T follicular helper cell (primary cell): ENCODE measurements at places on chromosomes 6 and 20.

DNA sequence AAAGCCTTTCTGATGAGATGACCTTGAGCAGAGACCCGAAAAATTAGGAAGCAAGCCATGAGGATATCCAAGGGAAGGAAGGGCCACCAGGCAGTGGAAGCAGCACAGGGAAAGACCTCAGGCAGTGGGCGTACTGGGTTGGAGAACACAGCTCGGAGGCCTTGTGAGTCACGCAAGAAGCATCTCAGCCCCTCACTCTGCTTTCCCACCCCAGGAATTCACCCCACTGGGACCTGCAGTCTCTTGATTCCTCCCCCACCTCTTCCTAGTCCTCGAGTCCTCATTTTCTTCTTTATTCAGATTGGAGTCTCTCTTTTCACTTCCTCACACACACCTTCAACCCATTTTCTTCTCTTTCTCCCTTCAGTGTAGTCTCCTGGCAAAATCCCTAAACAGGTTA, 27.0 kb downstream of the RPRD1B start:
- no peak for DNase-seq

DNA sequence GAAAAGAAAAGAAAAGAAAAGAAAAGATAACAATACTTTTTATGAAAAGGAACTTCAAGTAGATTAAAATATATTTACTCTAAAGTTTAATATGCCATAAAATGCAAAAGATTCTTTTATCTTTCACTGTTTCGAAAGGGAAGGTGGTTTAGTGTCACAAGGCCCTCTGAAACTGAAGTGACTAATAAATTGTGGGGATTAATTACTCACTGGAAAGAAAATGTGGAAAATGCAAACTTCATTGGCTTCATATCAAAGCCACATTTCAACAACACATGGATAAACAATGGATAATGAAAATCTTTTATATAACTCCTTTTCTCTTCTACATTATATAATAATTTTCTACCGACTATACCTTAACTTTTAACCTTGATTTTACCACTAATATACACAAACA, 320.5 kb upstream of the RSPO3 start:
- DNase-seq: no peak

- no peak for DNase-seq
These were observed 228.1 kb upstream of the CITED2 start for GRCh38 chr6:139602577-139602976.

DNA sequence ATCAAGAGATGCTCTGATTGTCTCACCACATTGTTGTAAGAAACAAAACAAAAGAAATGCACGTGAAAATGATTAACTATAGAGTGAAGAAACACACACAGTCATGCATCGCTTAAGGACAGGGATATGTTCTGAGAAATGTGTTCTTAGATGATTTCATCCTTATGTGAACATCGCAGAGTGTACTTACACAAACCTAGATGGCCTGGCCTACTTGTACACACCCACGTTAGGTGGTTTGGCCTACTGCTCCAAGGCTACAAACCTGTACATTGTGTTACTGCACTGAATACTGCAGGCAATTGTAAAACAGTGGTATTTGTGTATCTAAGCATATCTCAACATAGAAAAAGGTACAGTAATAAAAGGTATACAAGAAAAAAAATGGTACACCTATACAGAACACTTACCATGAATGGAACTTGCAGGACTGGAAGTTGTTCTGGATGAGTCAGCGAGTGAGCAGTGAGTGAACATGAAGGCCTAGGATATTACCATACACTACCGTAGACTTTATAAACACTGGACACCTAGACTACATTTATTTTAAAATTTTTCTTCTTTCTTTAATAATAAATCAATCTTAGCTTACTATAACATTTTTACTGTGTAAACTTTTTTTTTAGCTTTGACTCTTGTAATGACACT, 48.6 kb downstream of the FKBP5 start:
- no peak for DNase-seq

DNA sequence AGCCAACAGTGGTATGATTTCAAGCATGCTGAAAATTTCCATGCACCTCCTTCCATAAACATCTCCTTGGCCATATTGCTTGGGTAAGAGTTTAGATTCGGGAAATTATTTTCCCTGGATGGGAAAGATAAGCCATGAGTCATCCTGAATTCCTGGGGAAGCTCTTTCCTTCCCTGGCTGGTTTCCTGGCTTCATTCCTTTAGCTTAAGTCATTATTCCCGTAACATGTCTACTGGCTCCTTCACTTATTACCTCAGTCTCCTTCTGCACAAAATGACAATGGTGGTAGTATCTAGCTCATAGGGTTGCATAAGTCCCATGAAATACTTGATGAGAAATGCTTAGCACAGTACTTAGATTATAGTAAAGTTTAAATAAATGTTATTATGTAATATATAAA, 27.6 kb downstream of the TINAG start:
- no peak for DNase-seq
